DMS79 (cell line): ENCODE measurements at places on chromosomes 7 and 10.

- DNase-seq: no peak
These were observed 197.8 kb downstream of the CELF2 start for GRCh38 chr10:11215471-11215870.

DNA sequence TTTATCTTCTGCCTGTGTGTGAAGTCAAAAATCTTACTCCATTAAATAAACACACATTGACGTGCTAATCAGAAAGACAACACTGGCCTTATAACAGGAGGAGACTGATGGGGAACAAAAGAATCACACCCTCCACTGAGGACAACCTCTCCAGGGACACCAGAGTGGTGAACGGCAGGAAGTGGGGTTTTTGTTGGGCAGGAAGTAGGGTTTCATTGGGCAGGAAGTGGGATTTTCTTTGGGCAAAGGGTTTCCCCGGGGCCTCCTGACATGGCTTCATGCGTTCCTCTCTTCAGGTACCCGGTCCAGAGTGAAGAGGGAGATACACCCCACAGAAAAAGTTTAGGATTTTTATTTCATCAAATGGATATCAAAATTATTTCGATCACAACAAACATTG lies 30.6 kb downstream of the ADARB2 start:
- DNase-seq: no peak

DNA sequence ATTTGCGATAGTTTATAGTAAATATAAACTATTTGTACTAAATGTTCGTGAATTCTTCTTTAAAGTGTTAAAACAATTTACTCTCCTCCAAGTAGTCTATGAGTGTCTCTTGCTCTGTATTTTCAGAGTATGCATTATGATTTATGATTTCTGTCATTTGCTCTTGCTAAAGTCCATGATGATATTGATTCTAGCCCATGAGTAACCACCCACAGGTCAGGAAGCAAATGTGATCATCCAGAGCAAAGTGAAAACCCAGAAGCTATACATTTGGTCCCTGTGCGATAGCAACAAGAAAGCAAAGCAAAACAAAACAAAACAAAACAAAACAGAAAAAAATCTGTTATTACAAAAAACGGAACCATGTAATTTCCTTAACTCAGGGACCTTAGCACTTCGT lies 225.9 kb downstream of the HDAC9 start:
- no peak for DNase-seq

DNA sequence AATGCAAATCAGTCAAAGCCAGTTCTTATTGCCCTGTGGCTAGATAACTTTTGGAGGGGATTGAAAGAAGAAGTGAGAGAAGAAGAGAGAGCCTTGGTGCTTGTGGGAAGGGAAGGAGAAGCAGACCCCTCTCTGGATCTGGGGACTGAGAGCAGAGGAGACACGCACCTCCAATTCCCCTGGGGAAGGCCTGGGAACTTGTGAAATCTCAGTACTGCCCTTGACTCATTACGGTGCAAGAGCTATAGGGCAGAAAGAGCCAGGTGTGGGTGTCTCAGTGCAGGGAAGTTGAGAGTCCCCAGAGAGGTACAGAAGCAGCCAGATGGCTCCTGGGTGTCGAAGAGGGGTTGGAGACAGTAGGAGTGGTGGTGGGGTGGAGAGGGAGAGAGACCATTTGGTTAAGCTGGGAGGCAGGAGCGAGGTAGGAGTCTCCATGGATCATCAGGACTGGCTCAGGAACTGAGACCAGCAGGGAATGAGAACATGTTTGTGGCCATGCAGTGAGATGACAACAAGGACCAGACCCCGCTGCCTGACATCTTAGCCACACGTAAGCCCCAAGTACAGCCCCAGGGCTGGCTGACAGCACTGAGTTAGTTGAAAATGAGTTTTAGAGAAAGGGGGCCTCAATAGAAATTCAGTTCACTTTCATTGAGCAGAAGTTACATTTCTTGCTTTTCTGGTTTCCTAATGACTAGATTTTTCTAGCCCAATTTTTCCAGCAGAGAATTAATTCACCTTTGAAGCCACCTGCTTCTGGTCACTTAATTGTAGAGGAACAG lies 238.2 kb downstream of the BUB3 start:
- no peak for DNase-seq

DNA sequence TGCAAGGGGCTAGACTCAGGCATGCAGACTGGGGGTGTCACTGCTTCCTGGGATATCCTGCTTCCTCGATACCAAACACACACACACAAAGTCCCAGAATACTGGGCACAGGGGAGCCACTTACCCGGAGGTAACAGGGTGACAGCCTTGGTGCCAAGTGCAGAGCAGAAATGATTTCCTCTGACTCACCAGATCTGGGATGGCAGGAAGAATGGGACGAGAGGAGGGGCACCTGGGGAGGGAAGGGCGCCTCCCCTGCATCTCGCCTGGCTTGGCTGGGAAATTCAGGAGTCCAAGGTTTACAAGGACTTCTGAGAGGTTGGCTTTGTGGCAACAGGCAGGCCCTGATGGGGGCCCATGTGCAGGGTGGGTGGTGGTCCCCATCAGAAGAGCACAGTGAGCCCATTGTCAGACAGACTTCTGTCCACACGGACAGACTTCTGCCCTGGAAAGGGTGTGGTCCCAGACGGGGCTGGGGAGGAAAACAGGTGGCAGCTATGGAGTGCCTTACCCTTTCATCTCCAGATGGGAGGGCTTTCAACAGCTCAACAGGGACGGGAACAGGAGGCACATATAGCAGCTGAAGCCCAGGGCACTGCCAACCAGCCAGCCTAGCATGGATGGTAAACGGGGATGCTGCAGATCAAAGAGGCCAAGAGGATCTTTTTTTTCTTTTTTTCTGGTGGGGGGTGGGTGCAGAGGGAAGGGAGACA lies 9.7 kb upstream of the CCL24 start:
- DNase-seq: no peak

DNA sequence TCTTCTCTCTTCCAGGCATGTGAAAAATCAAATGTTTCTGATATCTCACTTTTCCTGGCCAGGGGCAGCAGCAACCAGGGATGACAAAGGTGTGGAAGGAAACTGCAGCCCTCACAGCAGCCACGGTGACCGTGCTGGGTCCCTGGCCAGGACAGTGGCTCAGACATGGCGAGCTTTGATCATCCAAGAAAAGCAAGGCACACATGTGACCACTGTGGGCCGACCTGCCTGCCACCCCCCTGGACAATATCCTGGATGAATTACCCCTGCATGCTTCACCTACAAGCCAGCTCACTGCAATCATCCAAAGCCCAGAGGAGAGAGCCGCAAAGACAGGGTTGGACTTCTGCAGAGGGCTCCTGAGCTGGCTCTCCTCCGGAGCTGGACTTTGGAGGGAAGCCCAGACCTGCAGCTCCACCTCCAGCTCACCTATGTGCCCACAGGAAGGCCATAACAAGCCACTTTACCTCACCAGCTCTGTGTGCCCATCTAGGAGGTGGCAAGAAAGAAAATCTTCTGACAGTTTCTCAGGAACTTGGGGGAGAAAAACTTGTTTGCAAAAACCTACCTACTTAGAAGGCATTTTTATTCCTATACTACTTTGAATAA lies 2.7 kb downstream of the CHST15 start:
- no peak for DNase-seq

- DNase-seq: no peak
These were observed 19.6 kb downstream of the GIMAP4 start for GRCh38 chr7:150586785-150587152.

GRCh38 chr10:29628311-29628710 lies 6.5 kb downstream of the SVIL start:
- DNase-seq: no peak

DNA sequence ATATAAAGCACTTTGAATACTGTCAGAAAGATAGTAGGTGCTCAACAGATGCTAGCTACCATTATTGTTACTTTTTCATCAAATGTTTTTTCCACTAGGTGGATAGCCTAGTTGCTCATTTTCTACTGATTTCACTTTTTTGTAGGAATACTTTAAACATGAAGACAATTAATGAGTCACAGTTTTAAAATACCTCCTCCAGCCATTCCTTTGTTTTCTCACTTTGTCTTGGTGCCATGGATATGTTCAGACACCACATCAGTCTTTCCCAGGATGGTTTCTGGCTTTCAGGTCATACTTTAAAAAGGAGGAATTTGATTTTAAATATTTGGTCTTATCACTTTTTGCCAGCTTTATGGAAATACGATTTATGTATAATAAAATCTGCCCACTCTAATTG lies 147.1 kb upstream of the MGMT start:
- no peak for DNase-seq

- no peak for DNase-seq
These were observed 431.2 kb downstream of the PAXIP1 start for GRCh38 chr7:154571772-154572171.

- no peak for DNase-seq
These were observed 39.2 kb downstream of the MEOX2 start for GRCh38 chr7:15647309-15647708.

- DNase-seq: no peak
These were observed 62.5 kb downstream of the GATA3 start for GRCh38 chr10:8116926-8117493.

- peak; percentile 51 for DNase-seq
These were observed 2.5 kb upstream of the TNRC18 start for GRCh38 chr7:5426226-5426475.

DNA sequence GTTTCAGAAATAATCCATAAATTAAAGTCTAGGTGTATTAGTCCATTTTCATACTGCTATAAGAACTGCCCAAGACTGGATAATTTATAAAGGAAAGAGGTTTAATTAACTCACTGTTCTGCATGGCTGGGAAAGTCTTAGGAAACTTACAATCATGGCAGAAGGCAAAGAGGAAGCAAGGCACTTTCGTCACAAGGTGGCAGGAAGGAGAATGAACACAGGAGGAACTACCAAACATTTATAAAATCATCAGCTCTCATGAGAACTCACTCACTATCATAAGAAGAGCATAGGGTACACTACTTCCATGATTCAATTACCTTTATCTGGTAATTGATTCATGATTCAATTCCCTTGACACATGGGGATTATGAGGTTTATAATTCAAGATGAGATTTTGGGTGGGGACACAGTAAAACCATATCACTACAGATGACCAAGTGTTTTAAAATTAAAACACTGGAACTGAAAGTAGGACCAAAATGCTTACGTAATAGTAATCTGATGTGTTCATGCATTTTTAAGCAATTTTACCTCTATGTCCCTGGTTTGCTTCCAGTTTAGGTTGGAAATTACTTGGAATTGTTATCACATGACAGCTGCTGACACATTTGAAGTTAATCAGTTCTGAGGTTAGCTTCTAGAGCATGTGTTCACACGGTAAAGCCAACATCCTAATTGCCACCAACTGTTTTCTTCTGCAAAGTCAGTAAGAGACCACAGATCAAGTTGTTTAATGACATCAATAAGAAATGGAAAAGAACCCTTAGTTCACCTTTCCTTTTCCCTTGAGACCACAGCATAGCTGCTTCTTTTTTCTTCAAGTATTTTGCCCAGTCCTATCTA lies 48.4 kb upstream of the SEMA3C start:
- no peak for DNase-seq

DNA sequence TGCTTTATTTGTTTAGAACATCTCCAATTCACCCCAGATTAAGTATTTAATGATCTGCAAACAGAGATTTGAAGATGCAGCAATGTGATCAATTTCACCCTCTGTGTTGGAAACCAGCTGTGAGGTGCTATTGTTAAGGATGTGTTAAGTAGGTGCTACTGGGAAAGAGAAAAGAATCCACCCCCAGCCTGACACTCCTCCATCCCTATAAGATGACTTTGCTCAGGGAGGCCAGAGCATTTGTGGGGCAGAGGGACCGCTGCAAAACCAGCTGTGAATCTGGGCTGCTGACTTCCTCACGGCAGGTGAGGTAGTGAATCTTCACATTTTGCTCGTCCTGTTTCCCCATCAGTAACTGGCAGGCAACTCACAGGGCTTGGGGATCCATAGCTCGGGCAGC lies 297.5 kb downstream of the GFRA1 start:
- no peak for DNase-seq

DNA sequence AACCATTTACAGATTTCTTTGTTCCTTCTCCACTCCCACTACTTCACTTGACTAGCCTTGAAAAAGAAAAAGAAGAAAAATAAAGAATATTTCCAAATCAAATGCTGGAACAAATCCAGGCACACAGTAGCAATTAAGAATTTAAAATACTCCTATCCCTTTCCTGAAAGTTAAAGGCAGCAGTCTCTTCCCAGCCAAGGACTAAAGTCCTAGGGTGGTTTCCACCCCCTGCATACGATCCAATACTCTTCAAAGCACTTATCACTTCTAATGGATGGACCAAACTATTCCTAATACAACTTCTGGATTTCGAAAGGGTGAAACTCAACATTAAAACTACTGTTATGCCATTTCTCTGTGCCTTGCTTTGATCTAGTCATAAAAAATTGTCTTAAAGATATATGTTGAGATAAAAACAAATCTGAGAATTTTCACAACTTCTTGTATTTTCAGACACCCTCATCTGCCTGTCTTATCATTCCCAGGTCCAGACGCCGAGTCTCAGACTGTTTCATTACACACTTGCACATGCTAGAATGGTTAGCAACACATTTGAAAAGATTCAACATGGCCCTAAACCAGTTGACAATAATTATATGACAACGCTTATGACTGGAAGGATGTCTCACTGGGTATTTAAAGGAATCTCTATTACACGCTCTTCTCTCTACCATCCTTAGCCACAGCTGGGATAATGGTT lies 13.4 kb downstream of the ELMO1 start:
- DNase-seq: no peak

DNA sequence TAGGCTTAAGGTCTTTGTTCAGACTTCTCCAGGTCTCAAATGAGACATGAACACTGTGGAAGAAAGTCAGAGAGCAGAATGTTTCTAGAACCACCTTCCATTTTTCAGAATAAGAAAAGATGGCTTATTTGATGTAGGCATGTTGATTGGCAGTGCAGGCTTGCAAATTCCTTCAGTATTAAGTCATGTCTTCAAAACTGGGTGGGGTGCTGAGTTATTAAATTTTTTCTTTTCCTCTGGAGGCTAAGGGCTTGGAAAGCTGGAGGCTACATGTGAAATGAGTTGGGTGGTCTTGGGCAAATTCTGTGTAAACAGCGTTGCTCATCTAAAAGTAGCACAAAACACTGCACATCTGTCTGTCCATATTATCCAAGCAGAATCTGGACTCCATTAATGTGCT lies 62.8 kb downstream of the PRTFDC1 start:
- DNase-seq: no peak

DNA sequence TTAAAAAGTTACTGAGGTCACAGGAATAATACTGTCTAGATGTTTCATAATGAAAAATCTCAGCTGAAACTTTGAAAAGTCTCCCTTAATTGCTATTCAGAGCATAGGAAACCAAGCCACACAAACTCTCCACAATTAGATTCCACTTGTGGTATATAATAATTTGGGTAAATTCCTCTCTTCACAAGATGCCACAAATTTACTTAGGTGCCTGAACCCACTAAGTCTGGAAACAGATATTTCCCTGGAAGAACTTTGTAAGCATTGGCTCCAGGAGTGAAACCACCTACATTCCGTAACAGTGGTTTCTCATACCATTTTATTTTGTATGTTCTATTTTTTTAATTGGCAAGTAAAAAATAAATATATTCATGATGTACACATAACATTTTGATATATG lies 493.4 kb downstream of the SEMA3D start:
- DNase-seq: no peak

- DNase-seq: no peak
These were observed 69.6 kb downstream of the UBE2H start for GRCh38 chr7:129883151-129883550.
